ENCODE measurements at places on chromosomes 6 and 20.

GRCh38 chr6:35192301-35192860 is 21.4 kb upstream of the SCUBE3 start:
- DNase-seq = no peak

DNA sequence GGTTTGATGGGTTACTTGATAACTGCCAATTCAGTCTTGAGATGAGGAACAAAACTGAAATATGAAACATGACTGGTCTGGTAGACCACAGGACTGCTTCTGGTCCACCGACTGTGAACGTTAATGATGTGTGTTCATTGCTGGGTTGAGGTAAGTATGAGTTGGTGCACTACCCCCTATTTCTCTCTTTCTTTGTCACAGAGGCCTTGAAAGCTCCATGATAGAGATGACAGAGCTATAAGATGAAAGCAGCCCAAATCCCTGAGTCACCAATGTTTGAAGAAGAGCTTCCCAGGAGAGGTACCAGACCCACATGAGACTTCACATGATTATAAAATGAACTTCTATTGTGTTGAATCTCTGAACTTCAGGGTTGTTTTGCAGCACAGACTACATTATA is 555.5 kb downstream of the PTPRT start:
- DNase-seq = no peak

GRCh38 chr20:35720165-35721123 is 21.2 kb downstream of the ROMO1 start:
- DNase-seq = no peak

- DNase-seq = no peak
Observed at GRCh38 chr6:105568751-105569150, 165.9 kb upstream of the PREP start.

DNA sequence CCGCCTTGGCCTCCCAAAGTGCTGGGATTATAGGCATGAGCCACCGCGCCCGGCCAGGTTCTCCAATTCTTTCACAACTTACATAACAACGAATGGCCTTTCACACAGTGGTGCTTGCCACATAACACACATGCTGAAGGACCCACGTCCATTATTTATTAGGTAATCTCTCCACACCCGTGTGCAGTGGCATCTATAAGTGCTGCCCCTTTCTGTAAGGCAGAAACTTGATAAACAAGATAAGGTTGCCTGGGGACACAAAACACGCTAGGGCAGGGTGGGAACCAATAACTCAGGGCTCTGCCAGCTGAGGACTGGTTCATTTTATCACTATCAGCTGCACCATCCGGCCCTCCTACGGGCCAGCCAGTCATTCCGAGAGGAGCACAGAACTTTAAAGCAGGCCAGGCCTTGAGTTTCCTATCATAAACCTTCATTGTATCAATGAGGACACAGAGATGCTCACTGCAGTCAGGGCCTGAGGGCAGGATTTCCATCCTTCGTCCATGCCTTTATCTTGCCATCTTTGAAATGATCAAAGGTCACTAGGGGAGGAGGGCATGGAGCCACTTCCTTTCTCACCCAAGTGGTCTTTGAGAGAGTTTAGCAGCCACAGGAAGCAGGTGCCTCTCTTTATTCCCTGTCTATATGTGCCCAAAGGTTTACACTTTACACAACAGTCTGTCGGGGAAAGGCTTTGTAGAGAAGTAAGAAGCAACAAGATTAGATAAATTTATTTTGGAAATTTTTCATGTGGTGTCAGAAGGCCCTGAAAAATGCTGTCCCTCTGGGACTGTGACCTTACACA is 37.6 kb downstream of the GPLD1 start:
- DNase-seq = no peak

GRCh38 chr20:57315083-57315975 is 14.3 kb upstream of the SPO11 start:
- no peak for DNase-seq

GRCh38 chr6:43125119-43125518 is 46.0 kb upstream of the SRF start:
- DNase-seq = no peak

GRCh38 chr6:110095101-110095500 is 84.4 kb downstream of the WASF1 start:
- no peak for DNase-seq

- no peak for DNase-seq
Observed at GRCh38 chr6:56349194-56349593, 101.8 kb upstream of the COL21A1 start.

GRCh38 chr6:88804701-88805100 is 158.7 kb downstream of the RNGTT start:
- no peak for DNase-seq

DNA sequence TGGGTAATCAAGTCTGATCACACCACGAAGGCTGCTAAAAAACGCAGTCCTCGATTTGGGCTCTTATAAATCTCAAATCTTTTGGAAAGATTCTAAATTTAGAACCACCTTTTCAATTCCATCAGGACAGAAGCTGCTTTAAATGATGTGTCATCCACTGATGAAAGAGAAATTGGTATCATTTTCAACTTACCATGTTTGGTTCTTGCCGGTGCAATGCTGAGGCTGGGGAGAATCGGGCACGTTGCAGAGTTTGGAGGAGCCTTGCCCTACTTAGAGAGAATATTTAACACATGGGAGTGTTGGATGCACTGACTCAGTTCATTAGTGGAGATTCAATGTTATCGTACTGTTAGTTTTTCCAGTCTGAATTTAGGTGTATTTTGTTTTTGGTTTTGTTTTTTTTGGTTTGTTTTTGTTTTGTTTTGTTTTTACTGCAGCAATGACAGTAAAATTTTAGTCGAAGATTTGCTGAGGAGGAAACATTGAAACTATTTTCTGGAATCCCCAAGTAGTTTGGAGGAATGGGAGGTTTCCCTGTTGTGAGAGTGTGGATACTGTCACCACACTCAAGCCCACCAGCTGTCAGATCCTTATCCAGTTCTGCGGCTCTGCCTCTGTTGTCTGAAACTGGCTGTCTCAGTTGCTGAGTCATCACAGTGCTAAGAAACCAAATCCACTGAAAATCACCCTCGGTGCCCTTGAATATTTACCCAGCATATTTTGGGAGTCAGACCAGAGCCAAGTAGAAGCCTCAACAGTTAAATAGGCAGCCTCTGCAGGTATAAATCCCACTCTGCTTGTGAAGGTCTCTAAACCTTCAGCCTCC is 497.0 kb downstream of the BTBD3 start:
- no peak for DNase-seq

- DNase-seq = peak; percentile 17
Observed at GRCh38 chr6:133241086-133241900, at the start of gene EYA4. EYA4 (plus strand) TSS chr6:133241357; CDS start chr6:133274781, 33,424 bp downstream.

DNA sequence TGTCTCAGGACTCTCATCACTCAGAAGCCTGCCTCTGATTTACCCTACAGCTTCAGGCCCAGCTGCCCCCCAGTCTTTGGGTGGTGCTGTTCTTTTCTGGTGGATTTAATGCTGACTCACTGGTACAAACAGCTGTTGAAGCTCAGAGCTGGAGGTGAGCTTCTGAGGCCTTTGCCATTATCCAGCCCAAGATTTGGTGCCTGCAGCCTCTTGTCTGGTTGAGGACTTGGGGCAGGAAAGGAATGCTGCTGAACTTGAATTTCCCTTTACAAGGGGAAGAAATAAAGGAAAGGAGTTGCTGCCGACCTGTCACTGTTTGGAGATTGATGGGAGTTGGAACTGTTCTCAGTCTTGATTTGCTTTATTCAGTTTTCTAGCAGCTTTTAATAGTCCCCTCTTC is 19.8 kb downstream of the ABCF1 start:
- no peak for DNase-seq

- DNase-seq = no peak
Observed at GRCh38 chr6:110705543-110705942, 109.7 kb downstream of the CDK19 start.

DNA sequence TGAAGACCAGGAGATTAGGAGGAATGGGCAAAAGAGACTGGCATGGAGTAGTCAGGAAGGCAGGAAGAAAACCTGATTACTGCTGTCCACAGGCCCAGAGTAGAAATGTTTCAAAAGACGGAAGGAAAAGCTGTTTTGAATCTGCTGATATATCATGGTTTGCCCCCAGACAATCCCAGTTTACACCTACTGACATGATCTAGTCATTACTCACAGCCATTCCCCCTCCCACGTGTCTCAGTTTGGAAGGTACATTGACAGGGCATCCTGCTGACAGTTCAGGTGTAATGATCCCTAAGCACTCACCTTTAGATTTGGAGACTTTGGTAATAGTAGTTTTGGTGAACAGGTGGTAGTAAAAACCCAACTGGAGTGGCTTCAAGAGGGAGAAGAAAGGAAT is 9.8 kb upstream of the TXNDC5 start:
- DNase-seq = no peak

DNA sequence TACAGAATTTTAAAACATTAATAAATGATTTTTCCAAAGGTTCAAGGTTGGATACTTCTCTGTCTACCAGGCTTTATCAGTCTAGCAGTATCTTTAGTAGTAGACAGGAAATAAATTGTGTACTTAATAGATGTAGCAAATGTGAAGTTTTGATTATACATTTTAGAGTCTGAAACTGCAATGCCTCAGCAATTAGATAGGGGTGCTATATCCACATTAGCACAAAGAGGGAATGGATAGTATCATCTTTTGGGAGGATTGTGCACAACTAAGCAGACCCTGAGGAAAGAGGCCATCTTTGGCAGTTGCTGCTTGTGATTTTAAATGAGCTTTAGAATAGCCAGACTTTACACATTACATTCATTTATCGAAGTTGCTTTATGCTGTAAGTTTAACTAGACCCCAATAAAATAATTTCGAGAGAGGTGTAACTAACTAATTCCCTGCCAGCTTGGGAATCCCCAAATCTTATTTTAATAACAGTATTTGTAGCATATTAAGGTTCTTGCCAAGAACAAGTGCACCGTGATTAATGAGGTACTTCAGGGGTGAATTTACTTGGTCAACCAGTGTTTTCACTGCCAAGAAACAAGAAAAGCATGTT is 2.8 kb downstream of the KCNQ5 start:
- no peak for DNase-seq

DNA sequence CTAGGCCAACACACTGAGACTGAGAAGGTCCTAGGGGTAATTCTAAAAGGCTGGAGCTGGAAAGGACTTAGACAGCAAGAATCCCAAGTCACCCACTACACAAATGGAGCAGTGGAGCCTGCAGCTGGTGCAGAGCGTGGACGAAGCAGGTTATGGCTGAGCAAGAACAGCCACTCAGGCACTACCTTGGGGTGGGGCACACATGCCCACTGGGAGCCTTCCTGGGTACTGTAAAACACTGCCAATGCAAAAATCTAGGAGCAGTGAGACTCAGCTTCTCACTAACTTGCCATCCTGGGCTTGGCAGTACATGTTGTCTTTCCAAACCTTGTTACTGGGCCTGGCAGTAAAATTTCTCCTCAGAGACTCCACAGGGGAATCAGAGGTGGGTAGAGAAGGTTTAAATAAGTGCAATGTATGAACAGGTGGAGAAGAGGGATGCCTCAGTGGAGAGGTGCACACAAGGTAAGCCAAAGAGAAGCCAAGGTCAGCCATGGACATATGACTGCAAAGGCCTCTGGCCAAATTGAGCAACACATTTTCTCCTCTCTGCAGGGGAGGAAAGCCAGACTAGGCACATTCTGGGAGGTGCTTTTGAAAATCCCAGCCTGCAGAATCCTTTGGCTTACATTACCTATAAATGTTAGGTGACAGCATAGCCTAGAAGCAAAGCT is 105.6 kb downstream of the TNFRSF21 start:
- DNase-seq = no peak

- no peak for DNase-seq
Observed at GRCh38 chr6:54236984-54237383, 71.3 kb upstream of the TINAG start.

GRCh38 chr6:11848852-11849731 is 70.5 kb upstream of the ADTRP start:
- DNase-seq = no peak

- DNase-seq = no peak
Observed at GRCh38 chr6:71367756-71368155, 79.1 kb downstream of the OGFRL1 start.

GRCh38 chr6:131782764-131783163 is 25.1 kb upstream of the ENPP1 start:
- no peak for DNase-seq

- DNase-seq = no peak
Observed at GRCh38 chr20:284172-284571, 6.4 kb downstream of the C20orf96 start.

GRCh38 chr6:96502915-96503314 is 18.7 kb upstream of the UFL1 start:
- no peak for DNase-seq

DNA sequence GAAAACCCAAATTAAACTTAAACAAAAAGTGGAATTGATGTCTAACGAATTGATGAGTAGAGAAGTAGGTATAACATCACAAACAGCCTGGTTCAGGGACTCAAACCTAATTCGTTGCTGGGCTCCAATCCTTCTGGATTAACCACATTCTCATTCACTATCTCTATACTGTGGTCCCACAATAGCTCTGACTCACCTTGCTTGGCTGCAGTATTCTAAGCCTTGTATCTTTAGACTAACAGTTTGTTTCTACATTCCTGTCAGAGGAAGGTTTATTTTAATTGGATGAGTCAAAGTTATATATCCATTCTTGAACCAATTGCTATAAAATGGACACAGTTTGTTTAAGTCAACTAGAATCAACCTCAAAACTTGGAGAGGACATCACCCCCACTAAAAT is 530.5 kb upstream of the PTCHD4 start:
- no peak for DNase-seq

- no peak for DNase-seq
Observed at GRCh38 chr6:89298680-89299465, 16.2 kb downstream of the GABRR2 start.

DNA sequence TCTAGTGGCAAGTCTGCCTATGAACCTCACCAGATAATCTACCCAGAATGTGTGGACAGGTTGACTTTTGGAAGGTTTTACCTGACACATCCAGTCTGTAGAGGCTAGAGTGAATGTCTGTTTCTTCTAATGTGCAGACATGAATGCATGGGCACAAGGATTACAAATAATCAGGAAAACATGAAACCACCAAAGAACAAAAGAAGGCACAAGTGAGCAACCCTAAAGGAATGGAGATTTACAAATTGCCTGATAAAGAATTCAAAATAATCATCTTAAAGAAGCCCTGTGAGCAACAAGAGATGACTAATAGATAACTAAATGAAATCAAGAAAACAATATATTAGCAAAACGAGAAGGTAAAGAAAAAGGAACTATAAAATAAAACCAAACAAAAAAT is 876.1 kb upstream of the ADGRB3 start:
- no peak for DNase-seq

DNA sequence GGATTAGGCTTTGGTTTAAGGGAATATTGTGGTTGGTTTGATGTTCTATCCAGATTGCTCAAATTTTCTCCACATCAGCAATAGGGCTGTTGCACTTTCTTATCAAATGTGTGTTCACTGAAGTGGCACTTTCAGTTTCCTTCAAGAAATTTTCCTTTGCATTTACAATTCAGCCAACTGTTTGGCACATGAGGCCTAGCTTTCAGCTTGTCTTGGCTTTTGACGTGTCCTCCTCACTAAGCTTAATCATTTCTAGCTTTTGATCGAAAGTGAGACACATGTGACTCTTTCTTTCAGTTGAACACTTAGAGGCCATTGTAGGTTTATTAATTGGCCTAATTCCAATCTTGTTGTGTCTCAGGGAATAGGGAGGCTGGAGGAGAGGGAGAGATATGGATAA is 104.8 kb downstream of the FLRT3 start:
- no peak for DNase-seq

Data from progenitor cell of endocrine pancreas (in vitro differentiated cells).